ENCODE measurements at places on chromosomes 5 and 9. TPM values are rescaled to one million over a fixed set of nuclear protein-coding genes. Genes with fewer than 3 reads are reported as not detected.
A peak's percentile ranks its signal among the peaks of the same experiment; 100 is the strongest.

DNA sequence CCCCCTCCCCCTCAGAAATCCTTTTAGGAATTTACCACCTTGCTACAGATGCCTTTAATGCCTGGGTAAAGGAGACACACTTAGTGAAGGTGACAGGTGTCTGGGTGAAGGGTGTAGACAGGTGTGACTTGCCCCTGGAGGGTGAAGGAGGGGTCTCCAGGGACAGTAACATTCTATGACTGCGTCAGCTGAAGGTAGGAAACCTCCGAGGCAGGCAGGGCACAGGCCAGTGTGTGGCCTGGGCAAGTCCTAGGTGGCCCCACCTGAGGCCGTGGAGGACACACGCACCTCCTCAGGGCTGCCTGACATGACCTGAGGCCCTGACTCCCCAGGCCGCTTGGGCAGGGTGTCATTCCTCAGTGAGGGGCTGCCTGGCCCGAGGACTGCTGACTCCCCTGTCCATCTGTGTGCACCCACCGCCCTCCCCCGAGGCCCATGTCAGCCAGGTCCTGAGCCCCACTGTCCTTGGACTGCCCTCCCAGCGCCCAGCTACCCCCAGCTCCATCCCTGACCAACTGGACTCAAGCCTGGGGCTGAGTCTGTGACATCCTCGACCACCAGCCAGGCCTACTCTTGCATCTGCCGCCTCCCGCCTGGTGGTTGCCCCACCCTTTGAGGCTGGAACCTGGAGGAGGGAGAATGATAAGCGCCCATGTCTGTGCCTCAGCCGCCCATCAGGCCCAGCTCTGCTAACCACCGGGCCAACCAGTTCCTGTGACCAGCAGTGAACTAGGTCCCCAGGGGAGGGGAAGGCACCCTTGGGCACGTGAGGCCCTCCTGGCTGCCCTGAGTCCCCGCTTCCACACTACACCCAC lies 18.4 kb downstream of the CARD19 start:
- peak; percentile 59 for DNase-seq

OR5C1 gene
- not detected for polyA plus RNA-seq

DNA sequence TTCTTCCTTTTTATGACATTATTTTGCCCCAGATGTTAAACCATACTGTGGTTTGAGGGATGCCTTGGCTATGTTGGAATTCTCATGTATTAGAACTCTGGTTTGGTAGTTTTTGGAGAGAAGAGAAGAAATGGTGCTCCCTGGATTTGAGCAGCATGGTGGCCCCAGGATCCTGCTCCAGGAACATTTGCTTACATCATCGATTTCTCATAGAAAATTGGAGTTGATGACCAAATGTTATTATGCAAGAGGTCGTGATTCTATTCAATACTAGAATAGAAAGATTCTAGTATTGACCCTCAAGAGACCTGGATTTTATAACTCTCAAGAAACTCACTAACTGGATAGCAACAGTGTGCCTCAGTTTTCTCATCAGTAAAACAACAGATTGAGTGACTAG lies 77.5 kb upstream of the GNAQ start:
- DNase-seq = no peak

GRCh38 chr5:142976861-142977260 lies 206.7 kb downstream of the ARHGAP26 start:
- peak; percentile 94 for DNase-seq

- no peak for DNase-seq
Measured at GRCh38 chr5:151130235-151130921, 27.2 kb downstream of the ANXA6 start.
